Right ventricle myocardium inferior (tissue), 1 donor: ENCODE measurements at places on chromosomes 6 and 20. TPM values are rescaled to one million over a fixed set of nuclear protein-coding genes. Genes with fewer than 3 reads are reported as not detected.

Gene ARHGAP40
- total RNA-seq: not detected

Gene OPRM1
- not detected for total RNA-seq

Gene ZNF334
- total RNA-seq: 0.57 TPM

Gene EGFL8
- total RNA-seq: 7.8 TPM

Gene UST
- total RNA-seq: 4.4 TPM

Gene LKAAEAR1
- not detected for total RNA-seq

Gene SPDEF
- not detected for total RNA-seq

Gene NKX2-4
- not detected for total RNA-seq

Gene UBE2V1
- 74.3 TPM for total RNA-seq

Gene PXT1
- total RNA-seq: not detected

Gene PRRT1
- 0.46 TPM for total RNA-seq

Gene SDC4
- total RNA-seq: 82.1 TPM

Gene LYRM2
- total RNA-seq: 33.2 TPM
